ENCODE measurements at places on chromosomes 3 and 15.

- no peak for DNase-seq
Measured at GRCh38 chr3:29247088-29247745, 33.7 kb upstream of the RBMS3 start.

DNA sequence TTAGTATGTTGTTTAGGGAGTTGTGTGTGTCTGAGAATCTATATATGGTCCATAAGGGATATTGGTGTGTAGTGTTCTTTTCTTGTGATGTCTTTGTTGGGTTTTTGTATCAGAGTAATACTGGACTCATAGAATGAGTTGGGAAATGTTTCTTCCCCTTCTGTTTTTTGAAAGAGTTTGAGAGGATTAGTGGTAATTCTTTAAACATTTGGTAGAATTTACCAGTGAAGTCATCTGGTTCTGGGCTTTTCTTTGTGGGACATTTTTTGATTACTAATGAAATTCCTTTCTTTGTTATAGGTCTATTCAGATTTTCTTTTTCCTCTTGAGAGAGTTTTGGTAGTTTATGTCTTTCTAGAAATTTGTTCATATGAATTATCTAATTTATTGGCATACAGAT is 16.9 kb downstream of the ACKR2 start:
- no peak for DNase-seq

DNA sequence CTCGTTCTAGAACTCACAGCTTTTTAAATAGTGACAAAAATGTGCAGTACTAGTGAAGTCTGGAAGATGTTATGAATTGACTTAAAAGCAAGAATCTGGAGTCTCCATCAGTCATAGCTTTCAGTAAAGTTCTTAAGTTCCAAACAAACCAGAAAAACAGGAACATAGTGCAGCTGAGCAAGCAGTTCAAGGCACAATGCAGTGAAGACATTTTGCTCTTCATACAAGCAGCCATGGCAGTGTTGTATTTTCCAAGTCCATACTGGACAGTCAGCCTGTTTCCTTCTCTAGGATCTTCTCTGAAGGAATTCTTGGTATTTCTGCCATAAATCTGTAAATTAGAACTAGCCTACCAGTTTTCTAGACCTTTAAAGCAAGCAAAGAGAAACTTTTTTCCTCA is 90.5 kb downstream of the LRRC28 start:
- DNase-seq, result no peak

- DNase-seq, result no peak
Measured at GRCh38 chr15:64566102-64566501, 105.7 kb downstream of the ZNF609 start.

- no peak for DNase-seq
Measured at GRCh38 chr3:61420136-61420759, 141.1 kb upstream of the PTPRG start.

DNA sequence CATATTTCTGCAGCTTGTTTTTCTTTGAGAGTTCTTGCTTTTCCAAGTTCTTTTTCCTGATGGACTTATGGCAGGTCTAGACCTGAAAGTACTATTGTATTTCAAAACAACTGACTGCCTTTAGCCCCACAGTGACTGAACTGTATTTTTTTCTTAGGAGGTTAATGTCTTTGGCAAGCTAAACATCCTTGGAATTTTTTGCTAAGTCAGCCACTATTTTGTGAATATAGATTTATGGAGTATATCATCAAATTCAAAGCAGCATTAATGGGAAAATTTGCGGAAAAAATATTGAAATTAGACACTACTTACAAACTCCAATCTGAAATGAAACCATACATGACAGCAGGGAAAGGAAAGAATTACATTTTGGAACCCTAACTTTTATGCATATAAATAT is 8.6 kb downstream of the PIK3CA start:
- no peak for DNase-seq

- no peak for DNase-seq
Measured at GRCh38 chr3:156429125-156429524, 125.8 kb downstream of the SSR3 start.

- DNase-seq, result no peak
Measured at GRCh38 chr3:73669260-73669659, 44.5 kb upstream of the PDZRN3 start.

DNA sequence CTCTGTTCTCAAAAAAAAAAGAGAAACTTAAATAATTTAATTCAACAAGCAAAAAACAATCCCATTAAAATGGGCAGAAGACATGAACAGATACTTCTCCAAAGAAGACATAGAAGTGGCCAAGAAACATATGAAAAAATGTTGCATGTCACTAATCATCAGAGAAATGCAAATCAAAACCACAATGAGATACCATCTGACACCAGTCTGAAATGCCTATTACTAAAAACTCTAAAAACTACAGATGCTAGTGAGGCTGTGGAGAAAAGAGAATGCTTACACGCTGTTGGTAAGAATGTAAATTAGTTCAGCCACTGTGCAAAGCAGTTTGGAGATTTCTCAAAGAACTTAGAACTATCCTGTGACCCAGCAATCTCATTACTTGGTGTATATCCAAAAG is 382.9 kb downstream of the OTOL1 start:
- DNase-seq, result no peak

DNA sequence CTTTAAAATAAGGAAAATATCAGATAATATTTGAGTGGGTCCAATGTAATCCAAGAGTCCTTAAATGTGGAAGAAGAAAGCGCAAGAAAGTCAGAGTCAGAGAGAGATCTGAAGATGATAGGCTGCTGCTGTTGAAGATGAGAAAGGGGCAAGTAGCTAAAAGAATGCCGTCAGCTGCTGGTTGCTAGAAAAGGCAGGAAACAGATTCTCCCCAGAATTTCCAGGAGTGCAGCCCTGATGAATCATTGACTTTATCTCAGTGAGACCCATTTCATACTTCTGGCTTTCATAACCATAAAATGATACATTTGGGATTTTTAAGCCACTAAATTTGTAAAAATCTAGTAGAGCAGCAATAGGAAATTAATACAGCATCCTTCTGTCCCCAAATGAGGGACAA is 7.5 kb upstream of the CHMP2B start:
- DNase-seq, result no peak

DNA sequence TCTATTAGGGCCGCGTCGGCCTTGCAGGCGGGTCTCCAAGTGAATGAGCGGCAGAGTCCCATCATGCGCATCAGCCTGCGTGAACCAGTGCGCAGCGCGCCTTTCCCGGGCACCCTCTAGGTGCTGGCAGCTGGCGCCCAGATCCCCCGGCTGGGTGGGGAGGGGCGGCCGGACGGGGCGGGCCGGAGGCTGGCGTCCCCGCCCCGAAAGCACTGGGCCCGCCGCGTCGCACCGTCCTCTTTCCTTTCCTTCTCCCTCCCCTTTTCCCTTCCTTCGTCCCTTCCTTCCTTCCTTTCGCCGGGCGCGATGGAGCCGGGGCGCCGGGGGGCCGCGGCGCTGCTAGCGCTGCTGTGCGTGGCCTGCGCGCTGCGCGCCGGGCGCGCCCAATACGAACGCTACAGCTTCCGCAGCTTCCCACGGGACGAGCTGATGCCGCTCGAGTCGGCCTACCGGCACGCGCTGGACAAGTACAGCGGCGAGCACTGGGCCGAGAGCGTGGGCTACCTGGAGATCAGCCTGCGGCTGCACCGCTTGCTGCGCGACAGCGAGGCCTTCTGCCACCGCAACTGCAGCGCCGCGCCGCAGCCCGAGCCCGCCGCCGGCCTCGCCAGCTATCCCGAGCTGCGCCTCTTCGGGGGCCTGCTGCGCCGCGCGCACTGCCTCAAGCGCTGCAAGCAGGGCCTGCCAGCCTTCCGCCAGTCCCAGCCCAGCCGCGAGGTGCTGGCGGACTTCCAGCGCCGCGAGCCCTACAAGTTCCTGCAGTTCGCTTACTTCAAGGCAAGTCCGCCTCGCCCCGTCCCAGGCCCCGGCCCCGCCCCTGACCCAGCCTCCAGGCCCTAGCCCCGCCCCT is at the start of gene CRTAP:
TSS of gene CRTAP (plus strand) at position 243 of the 850 bp plus-strand sequence. CDS start at position 307, 64 bp downstream.
- peak; percentile 88 for DNase-seq

DNA sequence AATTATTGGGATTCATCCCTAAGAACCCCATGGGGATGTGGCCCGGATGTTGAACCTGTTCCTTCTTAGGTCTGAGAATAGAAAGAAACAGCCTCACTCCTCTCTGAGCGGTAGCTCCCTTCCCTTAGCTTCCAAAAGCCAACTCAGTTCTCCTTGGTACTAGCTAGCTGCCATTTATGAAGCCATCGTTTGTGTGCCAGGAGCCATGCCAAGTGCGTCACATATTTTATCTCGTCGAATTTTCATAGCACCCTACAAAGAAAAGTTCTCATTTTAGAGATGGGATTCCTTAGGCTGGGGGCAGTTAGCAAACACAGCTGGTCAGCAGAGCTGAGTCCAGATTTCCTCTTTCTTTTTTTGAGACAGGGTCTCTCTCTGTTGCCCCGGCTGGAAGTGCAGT is 45.4 kb upstream of the GLCE start:
- no peak for DNase-seq

GRCh38 chr3:147410526-147411237 is 1.5 kb downstream of the ZIC1 start:
- DNase-seq, result peak; percentile 41

GRCh38 chr3:192382861-192383260 is 344.5 kb downstream of the FGF12 start:
- DNase-seq, result no peak

GRCh38 chr15:57559875-57560274 is 31.8 kb upstream of the MYZAP start:
- peak; percentile 62 for DNase-seq

DNA sequence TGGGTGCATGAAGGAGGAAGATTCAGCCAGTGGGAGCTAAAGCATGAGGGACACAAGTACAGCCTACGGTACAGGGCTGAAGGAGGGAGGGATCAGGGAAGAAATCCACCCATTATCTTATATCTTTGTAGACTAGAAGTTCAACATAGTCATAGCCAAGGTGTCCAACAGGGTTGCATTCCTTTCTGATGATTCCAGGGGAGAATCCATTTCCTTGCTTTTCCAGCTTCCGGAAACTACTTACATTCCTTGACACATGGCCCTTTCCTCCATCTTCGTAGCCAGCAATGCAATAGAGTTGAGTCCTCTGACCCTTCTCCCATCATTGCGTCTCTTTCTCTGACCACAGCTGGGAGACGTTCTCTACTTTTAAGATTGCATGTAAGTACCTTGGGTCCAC is 471.0 kb upstream of the SEMA6D start:
- no peak for DNase-seq

DNA sequence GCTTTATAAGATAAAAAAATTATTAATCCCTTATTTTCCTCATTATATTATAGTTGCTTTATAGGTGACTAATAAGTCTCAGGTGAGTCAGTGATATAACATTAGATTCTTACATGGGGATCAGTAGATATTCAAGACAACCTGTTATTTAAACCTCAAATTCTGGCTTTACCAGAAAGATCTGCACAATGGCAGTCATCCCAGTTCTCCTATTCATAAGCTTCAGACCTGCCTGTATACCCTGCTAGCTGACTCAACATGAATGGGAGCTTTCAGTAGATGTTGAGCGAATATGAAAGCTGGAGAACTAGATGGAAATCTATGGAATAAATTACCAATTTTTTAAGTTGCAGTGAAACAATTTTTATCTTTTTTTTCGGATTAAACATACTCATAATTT is 20.5 kb upstream of the CCDC54 start:
- no peak for DNase-seq

- DNase-seq, result no peak
Measured at GRCh38 chr3:117735481-117736101, 1026.0 kb downstream of the TUSC7 start.

DNA sequence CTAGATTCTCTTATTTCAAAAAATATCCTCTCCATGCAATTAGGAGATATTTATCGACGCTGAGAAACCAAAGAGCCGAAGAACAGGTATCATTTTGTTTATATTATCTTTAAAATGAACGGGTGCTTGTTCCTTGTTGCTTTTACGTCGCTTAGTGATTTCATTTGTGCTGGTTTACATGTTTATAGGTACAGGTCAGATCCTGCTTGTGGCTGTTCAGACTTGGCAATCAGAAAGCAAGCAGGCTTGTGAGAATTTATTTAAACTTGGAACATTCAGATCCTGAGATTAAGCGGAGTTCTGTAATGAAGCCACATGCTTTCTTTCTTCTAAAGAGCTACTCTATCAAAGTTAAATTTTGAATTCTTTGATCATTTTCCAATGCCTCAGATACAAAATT is 43.0 kb upstream of the ATP2C1 start:
- peak; percentile 23 for DNase-seq

GRCh38 chr15:47409038-47409437 is 308.3 kb upstream of the SEMA6D start:
- no peak for DNase-seq

DNA sequence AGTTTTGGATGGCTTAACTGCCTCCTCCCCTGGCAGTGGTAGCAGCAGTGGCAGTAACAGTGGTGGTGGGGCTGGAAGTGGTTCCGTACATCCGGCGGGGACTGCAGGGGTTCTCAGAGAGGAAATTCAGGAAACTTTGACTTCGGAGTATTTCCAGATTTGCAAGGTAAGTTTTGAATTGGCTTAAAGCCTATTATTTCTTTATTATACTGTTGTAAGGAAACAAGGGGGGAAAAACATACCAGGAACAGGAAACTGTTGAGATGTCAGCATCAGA is 1.5 kb downstream of the STXBP5L start:
- DNase-seq, result no peak

DNA sequence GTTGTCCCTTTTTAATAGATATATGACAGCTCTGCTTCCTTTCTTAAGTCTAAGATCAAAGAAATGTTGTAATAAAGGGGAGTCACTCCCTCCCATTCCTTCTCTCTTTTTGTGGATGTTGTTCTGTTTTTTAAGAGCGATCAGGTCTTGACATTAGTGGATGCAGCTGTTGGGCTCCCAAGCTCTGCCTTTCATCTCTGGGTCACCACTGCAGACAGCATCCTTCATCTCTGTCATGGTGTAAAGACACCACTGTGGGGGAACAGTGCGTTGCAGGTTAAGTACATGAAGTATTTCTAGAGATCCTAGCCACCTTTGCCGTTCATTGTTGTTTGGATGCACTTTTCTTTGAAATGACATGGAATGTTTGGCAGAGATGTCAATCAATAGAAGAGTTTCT is 17.7 kb downstream of the FNDC3B start:
- DNase-seq, result no peak

DNA sequence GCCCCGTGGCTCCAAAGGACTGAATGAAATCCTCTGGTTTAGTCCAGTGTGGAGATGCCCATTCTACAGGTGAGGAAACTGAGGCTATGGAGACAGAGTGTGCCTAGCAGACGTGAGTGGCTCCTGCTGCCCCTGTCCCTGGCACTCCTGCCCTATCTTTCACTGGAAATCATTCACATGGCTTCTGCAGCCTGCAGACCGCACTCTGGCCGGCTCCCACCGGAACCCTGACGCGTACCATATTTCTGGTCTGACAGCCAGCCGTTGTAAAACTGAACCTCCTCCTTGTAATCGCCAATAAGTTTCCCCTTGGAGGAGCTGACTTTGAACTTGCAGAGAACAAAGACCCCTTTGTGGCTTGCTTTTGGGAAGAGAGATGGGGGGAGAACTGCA is 136.5 kb downstream of the CHSY1 start:
- DNase-seq, result no peak

DNA sequence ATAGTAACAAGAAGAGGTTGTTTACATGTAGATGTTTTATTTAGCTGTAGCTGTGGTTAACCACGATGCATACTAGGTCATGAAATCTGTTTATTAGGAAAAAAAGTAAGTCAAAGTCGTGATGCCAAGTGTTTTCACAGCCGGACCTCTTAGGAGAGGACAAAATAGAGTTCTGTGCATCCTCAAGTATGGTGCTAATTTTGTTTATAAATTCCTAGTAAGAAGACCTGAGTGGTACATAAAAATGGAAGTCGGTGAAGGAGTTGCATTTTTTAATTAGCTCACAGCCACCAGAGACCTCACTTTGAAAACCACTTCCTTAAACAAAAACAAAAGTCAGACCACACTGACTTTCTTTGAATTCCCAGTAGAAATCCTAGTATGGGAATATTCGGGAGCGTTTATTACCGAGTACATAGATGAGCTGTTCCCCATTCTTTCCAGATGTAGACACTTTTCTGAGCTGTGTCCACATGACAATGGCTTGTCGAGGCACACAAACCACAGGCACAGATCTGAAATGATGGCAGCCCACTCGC is 143.6 kb upstream of the UBE2E1 start:
- no peak for DNase-seq

Data from A172 (cell line).